ENCODE measurements at places on chromosomes 6 and 20.

DNA sequence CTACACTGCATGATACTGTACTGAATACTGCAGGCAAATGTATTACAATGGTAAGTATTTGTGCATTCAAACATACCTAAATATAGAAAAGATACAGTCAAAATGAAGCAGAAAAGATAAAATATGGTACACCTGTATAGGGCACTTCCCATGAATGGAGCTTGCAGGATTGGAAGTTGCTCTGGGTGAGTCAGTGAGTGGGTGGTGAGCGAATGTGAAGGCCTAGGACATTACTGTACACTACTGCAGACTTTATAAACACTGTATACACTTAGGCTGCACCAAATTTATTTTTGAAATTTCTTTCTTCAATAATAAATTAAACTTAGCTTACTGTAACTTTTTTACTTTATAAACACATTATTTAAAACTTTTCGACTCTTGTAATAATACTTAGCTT is 213.1 kb downstream of the ATXN1 start:
- no peak for DNase-seq

- DNase-seq: no peak
Observed at GRCh38 chr20:58162986-58163385, 65.5 kb downstream of the ANKRD60 start.

DNA sequence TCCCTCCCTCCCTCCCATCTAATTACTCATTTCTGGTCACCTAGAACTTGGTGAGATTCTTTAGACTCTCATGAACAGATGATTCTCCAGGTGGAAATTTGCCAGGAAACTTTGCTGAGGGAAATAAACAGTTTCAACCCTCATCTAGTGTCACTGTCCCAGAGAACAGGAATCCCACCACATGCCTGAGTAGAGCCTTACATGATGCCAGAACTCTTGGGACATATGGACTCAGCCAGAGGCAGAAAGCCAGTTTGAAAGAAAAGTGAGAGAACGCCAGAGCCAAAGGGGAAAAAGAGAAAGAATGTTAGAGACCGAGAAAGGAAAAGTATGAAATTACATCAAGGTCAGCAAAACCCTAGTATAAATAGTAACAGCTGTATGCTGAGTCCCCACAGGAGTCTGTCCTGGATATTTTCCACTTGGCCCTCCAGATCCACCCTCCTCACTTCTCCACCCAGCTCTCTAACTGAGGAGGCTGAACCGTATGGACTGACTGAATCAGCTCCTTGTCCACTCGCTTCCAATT is 127.5 kb upstream of the COL21A1 start:
- DNase-seq: no peak

DNA sequence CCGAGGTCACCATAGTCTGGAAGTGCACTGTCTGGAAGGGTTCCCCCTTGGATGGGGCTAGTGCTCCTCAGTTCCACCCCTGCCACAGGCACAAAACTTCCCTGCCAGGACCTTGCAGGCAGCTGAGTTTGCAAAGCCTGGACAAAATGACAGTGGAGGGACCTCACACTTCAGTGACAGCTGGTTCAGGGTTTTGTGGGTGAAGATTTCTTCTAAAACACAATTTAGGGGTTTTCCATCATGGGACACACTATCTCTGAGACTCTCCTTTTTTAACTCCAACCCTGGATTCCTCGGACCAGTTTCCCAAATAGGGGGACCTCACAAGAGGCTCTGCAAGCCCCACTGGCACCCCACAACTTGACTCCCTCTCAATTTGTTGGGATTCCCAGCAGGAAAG is 33.6 kb upstream of the PREX1 start:
- no peak for DNase-seq

- no peak for DNase-seq
Observed at GRCh38 chr6:20415712-20416454, 14.2 kb downstream of the E2F3 start.

DNA sequence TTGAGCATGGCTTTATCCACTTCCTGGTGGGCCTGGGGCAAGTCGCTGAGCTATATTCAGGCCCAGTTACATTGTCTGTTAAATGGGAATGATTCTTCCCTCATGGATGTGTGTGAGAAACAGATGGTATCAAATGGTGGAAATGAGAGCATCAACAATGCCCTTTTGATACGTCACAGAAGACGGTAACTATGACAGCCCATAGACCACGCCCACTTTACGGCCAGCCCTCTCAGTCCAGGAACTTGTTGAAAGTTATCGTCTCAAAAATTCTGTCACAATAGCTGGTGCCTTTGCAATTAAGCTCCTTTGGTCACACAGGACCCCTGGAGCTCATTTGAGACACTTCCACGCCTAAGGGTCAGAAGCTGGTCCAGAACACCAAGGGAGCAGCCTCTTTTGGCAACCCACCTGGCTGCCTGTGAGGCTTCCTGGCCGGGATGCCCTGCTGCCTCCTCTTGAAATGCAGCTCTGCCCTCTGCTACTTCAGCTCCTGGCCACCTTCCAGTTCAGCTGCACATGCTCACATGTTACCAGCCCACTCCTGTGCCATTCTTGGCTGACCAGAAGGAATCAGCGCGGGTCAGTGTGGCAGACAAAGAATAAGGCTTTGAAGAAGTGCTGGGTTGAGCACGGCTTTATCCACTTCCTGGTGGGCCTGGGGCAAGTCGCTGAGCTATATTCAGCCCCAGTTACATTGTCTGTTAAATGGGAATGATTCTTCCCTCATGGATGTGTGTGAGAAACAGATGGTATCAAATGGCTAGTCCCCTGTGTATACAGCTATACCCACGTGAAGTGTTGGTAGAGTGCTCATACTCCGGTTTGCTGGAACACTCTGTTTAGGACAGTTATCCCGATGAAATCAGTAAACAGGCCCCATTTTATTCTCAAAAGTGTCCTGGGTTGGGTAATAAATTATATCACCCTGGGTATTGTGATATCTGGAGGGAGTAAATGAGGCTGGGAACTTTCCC is 199.2 kb upstream of the SUPT3H start:
- DNase-seq: no peak

DNA sequence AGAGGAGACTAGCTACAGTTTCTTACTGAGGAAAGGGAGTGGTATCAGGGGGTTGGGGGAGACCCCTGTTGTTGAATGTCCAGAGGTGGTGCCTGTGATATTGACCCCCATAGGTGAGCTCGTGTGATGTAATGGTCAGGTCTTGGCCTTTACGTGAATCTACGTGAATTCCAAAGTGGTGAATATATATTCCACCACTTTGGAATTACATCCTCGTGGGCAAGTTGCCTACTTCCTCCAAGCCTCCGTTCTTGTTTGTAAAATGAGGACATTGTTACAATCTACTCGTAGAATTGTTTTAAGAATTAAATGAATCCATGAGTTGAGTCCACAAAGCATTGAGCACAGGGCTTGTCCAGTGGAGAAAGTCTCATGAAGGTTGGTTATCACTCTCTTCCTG is 47.3 kb downstream of the TSHZ2 start:
- no peak for DNase-seq

DNA sequence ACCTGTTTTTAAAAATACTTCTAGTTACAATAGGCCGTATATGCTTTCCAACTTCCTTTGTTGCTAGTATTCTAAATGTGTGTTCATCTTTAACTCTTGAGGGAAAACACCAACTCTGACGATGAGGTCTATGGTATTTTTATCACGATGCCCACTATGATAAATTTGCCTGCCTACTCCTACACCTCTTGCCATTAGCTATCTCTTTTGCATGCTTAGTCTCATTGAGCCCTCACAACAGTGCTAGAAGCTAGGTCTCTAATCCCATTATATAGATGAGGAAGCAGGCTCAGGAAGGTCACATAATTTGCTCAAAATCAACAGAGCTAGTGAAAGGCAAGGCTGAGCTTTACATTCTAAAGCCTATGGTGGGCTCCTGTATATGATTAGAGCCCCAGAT is 13.2 kb downstream of the AAR2 start:
- no peak for DNase-seq

DNA sequence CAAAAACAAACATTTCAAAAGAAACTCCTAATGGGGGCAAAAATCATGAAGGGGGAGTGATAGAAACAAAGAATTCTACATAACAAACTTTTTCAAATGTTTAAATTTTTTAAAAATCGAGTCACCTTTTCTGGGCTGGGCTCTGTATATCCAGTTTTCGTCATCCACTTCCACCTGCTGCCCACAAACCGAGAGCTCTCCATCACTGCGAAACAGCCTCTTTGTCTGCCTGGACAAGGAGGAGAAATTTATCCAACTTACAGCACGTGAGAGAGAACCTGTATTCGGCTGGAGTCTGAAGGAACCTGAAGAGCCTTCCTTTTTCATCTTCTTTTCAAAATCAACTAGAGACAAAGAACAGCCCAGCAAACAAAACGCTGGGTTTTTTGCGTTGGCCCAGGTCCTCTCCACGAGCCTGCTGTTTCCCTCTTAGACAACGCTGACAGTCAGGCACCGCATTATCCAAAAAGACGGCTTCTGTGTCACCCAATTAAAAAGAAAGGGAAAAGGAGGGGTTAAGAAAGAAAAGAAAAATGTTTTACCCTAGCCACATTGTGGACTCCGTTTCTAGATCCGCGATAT is 72.4 kb upstream of the NHSL1 start:
- no peak for DNase-seq

DNA sequence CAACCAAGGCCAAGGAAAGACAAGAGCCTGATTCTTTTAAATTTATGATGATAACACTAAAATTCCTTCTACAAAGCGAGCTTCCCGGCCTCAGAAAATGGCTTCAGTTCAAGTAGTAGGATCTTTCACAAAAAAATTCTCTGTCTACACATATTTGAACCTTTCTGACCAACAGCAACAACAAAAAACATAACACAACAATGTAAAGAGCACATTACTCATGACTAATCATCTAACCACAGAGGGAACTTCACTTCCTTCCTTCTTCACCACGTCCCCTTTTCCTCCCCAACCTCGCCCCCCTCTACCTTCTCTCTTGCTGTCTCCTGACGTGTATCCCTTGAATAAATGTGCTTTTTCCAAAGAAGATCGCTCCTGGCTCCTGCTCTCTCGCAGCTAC is 228.2 kb downstream of the MYLK4 start:
- DNase-seq: no peak

DNA sequence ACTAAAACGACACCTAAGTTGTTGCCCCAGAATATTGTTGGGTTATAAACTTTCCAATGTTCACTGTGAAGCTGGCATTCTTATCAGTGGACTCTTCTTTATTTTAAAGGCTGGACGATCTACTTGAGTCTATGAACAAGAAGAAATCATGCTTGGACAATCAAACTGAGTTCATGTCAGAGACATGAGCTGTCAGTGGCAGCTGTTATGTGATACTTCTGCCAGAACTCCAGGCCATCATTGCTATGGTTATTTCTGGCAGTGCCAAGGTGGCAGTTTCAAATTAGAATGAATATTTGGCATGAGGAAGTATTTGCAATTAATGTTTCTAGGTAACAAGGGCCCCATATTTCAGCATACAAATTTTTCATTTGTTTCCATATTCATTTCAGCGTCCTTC is 417.3 kb downstream of the LMBRD1 start:
- DNase-seq: no peak

- no peak for DNase-seq
Observed at GRCh38 chr6:66478705-66479104, 771.7 kb upstream of the EYS start.

GRCh38 chr20:46563170-46563859 is 12.9 kb upstream of the OCSTAMP start:
- DNase-seq: no peak

GRCh38 chr20:58457083-58457695 is 58.0 kb downstream of the APCDD1L start:
- DNase-seq: no peak

GRCh38 chr6:15395087-15395486 is 149.2 kb downstream of the JARID2 start:
- no peak for DNase-seq

DNA sequence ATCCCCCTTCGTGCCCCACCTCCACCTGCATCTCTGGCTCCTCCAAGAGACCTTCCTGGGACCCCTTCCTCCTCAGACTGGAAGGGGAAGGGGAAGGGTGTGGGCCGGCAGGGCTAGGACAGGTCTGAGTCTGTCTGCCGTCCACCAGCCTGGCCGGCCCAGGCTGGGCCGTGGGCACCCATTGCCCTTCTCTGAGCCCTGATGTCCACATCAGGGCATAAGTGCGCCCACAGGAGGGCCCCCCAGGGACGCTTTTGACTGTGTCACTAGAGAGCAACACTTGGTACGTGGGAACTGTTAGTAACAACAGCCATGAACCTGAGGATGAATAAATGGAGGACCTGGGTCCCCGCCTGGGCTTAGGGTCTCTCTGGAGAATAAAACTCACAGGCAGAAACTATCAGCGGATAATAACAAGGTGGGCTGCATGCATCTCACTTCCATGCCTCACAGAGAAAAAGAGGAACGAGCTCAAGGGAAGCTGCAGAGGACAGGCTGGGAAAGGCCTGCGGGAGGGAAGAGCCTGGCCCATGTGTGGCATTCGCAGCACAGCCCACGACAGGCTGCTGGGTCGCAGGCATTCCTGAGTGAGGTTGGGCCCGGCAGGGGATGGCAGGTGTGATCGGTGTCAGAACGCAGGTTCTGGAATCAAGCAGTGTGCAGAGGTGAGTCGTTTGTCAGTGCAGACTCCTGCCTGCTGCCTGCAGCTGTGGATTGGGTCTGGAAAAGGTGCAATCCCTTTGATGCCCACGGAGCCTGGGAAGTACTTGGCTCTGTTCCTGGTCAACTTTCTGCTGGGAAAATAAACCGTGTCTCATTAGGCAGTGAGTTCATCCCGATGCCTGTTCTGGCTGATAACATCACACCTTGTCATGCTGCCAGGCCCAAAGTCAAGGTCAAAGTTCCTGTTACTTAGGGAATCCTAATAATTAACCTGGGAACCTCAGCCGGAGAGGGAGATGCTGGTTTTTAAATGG is 60.9 kb downstream of the BCAS4 start:
- no peak for DNase-seq

GRCh38 chr20:50930139-50930975 is 880 bp downstream of the ADNP start:
- peak; percentile 43 for DNase-seq

GRCh38 chr6:100435299-100435698 is 29.4 kb downstream of the SIM1 start:
- no peak for DNase-seq

DNA sequence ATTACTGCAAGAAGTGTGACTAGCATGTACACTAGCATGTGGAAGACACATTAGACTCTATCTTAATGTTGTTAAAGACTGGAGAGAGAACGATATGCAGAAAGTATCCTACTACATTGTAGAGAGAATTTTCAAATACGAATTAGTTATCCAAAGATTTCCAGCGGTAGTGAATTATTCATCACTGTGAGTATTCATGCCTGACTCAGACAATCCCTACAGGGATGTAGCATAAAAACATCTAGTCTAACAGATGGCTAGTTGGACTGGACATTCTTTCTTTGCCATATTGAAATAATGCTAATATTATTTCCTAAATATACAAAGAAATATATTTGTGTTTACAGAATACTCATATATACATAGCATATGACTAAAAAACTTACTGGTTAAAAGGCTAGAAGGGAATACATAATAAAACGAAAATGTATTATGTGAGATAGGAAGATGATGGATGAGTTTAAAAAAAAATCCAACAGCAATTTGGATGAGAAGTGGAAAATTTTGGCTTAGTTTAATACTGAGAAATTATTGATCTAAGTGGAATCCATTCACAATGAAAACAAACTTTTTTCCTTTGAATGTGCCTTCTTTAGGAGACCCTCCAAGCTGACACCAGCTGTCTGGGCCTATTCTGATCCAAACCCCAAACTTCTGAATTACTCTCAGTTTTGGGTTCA is 580.7 kb downstream of the RFPL4B start:
- no peak for DNase-seq

GRCh38 chr6:72987301-72987700 is 238.0 kb downstream of the KHDC1L start:
- DNase-seq: no peak

All from stimulated activated naive CD4-positive, alpha-beta T cell (primary cell).